Stimulated activated CD8-positive, alpha-beta memory T cell treated with anti-CD3 and anti-CD28 coated beads, Interleukin-15, amount 100 ng/mL, for 4 hours (primary cell): ENCODE measurements at places on chromosomes 5 and 9.

- DNase-seq = no peak
Measured at GRCh38 chr5:76718381-76718832, 2.5 kb downstream of the F2R start.

DNA sequence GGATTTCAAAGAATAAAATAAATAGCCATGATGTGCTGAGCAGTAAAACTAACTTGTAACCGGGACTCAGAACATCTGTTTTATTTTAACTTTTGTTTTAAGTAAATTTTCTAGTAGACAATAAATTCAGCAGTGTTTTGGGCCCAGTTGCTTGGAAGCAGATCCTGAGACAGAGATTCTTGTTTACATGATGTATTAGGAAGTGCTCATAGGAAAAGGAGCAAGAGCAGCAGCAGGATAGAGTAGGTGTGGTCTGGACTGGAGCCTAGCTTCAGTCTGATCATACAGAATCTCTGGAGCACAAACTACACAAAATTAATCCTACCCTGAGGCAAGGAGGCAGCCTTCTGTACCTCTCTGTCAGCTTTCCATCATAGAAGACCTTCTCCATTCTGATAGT is 139.2 kb upstream of the CCNH start:
- DNase-seq = no peak

DNA sequence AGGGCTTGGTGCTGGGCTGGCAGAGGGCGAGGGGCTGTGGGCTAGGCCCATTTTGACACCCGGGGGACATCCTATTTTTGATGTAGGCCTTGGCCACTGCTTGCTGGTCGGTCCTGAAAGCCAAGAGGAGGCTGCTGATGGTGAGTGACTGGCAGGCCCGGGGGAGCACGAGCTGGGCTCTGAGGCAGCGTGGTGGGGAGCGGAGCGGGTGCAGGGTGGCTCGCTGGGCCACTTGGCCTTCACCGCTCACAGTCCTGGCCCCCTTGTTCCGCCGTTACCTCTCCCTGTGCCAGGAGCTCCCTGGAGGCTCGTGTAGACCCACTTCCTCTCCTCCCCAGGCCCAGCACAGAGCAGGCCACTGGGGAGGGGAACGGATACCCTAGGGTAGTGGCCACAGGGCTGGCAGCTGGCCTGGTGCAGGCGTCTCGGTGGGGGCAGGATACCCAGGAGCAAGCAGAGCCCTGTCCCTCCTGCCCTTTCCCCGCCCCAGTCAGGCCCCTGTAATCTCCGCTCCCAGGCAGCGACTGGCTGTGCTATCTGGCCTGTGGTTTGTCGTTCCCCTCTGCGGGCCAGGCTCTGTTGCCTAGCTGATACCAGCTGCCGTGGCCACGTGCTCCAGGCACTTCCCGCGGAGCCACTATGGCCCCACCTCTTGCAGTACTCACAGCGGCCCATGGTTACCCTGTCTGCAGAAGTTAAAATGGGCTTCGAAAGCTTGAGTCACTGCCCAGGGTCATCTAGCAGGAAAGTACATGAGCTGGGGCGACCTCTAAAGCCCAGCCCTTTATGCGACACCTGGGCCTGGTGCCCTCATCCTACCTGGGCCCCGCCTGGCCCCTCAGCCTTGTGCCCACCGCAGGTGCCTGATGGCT is 11.7 kb upstream of the DOLPP1 start:
- DNase-seq = peak; percentile 28

DNA sequence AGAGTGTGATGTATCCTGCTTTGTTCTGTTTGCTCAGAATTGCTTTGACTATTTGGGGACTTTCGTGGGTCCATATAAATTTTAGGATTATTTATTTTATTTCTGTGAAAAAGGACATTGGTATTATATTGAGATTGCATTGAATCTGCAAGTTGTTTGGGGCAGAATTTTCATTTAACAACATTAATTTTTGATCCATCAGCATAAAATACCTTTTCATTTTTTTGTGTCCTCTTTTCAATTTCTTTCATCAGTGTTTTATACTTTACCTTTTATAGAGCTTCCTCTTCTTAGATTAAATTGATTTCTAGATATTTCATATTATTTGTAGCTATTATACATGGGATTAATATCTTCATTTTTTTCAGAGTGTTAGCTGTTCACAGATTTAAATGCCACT is 40.8 kb upstream of the FBXL7 start:
- DNase-seq = no peak

DNA sequence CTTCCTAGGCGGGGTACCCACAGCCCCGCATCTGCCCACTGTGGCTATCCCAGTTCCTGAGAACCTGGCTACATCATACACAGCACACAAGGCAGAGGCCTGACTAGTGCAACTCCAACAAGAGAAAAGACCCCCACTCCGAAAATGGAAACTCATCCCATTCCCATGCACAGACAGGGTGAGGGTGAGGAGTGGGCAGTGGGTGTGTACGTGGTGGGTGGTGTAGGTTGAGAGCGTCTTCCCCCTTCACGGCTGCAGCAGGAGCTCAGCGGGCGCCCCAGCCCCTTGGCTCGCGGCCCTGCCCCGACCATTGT is 501 bp upstream of the MAP1B start:
- no peak for DNase-seq

DNA sequence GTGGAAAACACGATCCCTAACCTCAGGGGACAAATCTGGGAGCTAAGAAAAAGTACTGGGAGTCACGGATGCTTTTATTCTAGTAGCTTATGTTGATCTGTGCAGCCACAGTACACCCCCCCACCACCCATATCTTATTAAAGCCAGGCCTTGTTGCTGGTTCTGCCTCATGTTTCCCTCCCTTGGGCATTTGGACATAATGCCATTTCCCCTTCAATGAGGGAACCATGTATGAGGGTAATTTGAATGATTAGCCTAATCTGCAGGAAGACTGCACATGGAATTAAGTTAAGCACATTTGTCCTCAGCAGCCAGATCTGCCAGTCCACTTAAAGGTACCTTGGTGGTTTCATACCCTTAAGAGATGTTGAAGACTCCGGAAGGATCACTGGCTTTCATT is 102.0 kb downstream of the ARHGAP26 start:
- no peak for DNase-seq

- DNase-seq = no peak
Measured at GRCh38 chr9:134783699-134784039, 96.9 kb upstream of the FCN2 start.

- DNase-seq = no peak
Measured at GRCh38 chr9:127092041-127092608, 30.3 kb downstream of the ANGPTL2 start.

GRCh38 chr5:378301-378891 is 56.9 kb downstream of the AHRR start:
- peak; percentile 32 for DNase-seq

- no peak for DNase-seq
Measured at GRCh38 chr5:119439140-119439631, 13.1 kb upstream of the HSD17B4 start.

DNA sequence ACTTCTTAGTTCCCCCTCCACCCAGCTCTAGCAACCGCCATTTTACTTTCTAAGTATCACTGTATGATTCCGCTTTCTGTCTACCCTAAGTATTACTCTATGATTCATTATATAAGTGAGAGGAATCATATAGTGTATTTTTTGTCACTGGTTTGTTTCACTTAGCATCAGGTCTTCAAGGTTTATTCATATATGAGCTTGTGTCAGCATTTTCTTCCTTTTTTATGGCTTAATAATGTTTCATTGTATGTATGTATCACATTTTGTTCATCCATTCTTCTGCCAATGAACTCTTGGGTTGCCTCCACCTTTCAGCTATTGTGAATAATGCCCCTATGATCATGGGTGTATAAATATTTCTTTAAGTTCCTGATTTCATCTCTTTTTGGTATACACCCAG is 222.8 kb downstream of the SNCAIP start:
- DNase-seq = no peak

DNA sequence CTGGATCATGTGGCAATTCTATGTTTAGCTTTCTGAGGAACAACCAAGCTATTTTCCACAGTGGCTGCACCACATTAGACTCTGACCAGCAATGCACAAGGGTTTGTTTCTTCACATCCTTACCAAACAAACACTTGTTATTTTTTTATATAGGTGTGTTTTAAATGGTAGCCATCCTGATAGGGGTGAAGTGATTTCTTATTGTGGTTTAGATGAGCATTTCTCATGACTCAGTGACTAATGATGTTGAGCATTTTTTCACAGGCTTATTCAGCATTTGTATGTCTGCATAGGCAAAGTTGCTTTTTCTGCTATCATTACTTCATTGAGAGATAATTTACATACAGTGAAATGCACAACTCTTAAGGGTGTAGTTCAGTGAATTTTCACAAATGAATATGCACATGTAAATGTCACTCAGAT is 36.0 kb downstream of the ANKRD33B start:
- DNase-seq = no peak

GRCh38 chr5:67375606-67376005 is 179.0 kb upstream of the CD180 start:
- DNase-seq = no peak
